Nucleus accumbens (tissue), 56 donors: ENCODE measurements at places on chromosomes 13 and 19.

GRCh38 chr13:30354493-30355383 is 47.4 kb upstream of the KATNAL1 start:
- DNase-seq, result no peak

DNA sequence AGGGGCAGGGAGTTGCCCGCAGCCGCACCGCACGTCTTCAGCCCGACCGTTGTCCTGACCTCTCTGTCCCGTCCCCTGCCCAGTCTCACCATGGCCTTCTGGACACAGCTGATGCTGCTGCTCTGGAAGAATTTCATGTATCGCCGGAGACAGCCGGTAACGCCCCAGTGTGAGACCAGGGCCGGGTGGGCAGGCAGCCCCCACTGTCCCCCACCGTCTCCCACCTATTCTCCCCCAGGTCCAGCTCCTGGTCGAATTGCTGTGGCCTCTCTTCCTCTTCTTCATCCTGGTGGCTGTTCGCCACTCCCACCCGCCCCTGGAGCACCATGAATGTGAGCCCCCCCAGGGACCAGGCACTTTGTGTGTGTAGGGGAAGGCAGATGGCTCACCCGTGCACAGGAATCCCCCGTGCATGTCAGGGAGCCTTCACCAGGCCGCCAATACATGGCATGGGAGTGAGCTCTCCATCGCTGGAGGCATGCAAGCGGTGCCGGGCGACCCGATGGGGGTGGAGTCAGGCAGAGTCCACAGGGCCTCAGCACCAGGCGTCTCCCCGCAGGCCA is 1.4 kb downstream of the ABCA7 start:
- no peak for DNase-seq

GRCh38 chr13:20170921-20171320 is 10.1 kb upstream of the GJA3 start:
- DNase-seq, result no peak

DNA sequence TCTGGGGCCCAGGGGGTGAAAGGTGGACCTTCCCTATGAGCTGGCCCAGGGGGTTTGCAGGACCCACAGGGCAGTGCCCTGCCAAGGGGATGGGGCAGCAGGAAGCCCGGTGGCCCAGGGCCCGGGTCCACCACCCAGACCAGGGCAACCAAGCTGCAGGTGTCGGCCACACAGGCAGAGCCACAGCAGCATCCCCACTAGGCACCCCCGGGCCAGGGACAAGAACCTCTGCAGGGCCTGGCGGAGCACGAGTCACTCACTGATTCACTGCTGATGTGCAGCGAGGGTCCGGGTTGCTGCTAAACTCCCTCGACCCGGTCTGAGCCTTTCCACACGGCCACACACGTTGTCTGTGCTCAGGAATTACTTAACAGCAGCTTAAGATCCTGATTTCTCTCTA is 8.8 kb downstream of the FZR1 start:
- no peak for DNase-seq

DNA sequence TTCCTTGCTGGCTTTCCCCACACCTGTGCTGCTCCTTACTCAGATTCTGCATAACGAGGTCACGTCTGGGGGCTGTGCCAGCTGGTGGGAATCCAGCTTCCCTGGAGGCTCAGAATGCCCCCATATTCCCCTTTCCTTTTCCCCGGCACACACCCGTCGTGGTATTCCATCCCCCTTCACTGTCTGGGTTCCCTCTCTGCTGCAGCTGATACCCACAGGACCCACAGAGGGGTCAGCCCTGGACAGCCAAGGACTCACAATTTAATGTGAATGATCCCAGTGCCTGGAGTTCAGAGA is 4.2 kb upstream of the MYH14 start:
- DNase-seq, result no peak

DNA sequence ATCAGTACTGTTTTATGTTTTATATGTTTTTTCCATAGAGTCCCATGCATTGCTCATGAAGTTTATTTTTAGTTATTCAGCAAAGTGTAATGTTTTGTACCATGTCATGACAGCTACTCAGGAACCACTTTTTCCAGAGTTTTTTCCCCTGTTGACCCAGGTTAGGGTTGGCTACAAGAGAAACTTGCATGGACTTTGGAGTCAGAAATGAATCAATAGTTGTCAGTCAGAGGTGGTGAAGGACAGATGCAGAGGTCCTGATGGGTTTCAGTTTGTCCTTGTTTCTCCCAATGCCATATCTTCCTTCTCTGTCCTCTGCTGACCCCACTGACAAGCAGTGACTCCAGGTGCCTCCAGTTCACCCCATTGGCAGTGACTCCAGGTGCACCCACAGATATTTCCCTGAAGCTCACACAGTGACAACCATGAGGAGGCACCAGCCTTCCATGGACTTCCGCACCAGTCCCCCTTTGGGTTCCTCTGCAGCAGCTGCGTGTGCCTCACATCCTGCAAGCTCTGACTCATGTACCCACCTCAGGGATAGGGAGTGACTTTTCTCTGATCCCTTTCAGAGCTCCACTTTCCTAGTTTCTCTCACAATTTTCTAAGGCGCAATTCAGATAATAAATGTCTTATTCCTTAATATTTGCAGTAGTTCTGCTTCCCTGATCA is 92.1 kb downstream of the AKAP11 start:
- no peak for DNase-seq

GRCh38 chr13:35592457-35592856 is 116.0 kb upstream of the MAB21L1 start:
- no peak for DNase-seq

DNA sequence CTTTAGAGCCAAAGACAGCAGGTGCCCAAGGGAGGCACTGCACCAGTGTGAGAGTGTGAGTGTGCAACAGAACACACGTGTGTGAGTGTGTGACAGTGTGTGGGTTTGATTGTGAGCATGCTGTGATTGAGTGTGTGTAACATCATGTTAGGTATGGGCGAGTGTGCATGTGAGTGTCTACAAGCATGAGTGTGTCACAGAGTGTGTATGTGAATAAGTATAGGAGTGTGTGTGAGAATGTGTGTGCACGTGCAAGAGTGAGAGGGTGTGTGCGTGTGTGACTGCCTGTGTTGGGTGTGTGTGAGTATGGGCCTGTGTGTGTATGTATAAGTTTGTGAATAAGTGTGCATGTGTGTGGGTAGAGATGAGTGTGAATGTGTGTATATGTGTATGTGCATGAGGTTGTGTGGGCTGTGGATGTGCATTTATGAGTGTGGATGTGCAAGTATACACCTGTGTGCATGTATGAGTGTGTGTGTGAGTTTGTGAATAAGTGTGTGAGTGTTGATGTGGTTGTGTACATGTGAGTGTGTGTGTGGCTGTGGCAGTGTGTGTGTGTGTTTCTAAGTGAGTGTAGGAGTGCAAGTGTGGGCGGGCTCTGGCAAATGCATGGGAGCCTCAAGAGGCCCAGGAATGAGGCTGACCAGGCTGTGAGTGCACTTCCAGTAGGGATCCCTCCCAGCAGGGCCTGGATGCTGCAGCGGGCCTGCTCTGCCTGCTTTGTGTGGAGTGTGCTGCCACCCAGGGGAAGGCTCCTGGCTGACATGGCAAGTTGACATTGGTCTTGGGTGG is 198.4 kb downstream of the COL4A1 start:
- DNase-seq, result peak; percentile 63

DNA sequence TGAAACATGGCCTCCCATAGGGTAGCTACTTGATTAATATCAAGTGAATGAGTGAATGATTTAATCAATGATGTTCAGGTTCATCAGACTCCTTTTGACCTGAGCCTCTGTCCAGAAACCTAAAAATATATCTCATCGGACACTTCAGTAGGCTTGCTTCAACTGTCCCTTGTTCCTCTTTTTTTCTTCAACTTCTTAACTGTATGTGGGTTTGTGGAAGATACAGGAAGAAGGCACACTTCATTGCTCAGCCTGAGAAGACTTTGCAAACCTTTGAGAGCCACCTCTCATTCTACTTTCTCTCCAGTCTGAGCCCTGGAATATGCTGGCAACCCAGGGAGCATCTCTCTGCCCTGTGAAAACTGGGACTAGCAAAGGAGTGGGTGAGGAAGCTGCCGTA is 557.0 kb downstream of the FGF9 start:
- DNase-seq, result no peak

GRCh38 chr13:97140611-97141010 is 81.5 kb upstream of the MBNL2 start:
- no peak for DNase-seq

GRCh38 chr13:33261387-33262061 is 24.0 kb downstream of the STARD13 start:
- DNase-seq, result no peak

DNA sequence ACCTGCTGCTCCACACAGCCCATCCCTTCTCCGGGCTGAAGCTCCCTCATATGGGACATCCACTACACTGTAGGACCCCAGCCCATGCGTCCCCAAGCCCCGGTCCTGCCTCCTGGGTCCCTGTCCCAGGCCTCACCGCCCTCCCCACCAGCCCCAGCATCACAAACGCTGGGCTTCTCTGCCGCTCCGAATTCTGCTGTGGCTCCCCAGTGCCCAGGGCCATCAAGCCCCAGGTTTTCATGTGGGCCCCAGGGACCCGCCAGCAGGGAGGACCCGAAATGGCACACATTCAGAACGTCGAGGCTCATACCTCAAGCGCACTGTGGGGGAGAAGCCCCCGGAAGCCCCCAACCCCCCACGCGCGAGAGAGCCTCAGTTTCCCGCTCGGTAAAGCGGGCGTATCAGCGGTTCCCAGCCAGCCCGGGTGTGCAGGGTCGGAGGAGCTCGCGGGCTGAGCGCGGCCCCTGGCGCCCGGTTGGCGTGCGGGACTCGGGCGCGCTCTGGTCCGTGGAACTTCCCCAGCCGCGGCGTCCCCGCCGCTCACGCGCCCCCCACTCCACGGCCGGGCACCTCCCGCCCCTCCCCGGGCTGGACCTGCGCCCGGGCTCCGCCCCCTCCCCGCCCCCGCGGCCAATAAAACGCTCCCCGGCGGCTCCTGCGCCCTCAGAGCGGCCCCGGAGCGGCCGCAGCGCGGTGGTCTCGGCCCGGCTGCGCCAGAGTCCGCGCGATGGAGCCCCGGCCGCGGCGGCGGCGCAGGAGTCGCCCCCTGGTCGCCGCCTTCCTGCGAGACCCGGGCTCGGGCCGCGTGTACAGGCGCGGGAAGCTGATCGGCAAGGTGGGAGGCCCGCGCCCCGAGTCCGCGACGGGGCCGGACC is at the start of gene PLK5:
TSS of gene PLK5 (plus strand) at position 666 of the 875 bp plus-strand sequence. CDS start 2,920 bp downstream, outside the sequence.
- no peak for DNase-seq

DNA sequence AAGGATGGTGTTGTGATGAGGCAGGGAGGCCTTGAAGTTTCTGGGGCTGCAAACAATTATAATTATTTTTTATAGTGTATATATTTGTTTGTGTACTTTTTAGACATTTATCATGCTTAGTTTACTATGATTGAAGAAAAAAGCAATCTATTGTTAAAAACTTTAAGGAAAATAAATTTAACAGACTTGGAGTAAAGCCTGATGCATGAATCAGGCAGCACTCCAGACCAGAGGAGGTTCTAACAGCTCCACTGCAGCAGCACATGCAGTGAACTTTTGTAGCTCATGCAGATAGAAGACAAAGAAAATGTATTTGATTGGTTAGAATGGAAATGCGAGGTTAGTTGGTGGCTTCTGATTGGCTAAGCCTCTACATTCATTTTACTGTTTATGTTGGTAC is 36.8 kb upstream of the PABPC3 start:
- no peak for DNase-seq

DNA sequence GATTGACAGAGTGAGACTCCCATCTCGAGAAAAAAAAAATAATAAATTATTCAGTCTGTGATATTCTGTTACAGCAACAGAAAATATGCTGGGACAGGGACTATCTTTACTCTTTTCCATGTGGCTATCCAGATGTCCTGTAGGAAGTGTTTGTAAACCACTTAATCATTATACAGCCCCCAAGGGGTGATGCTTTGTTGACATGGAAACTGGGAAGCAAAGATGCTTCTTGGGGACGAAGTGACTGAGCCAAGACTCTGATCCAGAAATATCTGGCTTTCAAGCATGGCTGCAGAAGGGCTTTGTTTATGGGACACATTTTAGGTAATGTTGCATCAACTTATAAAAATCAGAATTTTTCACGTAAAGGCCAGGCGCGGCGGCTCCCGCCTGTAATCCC is 5.4 kb downstream of the ZNF8 start:
- DNase-seq, result no peak

GRCh38 chr19:38288123-38288855 is 15.8 kb upstream of the C19orf33 start:
- no peak for DNase-seq

- no peak for DNase-seq
Measured at GRCh38 chr19:4198467-4199126, 16.1 kb downstream of the ANKRD24 start.

DNA sequence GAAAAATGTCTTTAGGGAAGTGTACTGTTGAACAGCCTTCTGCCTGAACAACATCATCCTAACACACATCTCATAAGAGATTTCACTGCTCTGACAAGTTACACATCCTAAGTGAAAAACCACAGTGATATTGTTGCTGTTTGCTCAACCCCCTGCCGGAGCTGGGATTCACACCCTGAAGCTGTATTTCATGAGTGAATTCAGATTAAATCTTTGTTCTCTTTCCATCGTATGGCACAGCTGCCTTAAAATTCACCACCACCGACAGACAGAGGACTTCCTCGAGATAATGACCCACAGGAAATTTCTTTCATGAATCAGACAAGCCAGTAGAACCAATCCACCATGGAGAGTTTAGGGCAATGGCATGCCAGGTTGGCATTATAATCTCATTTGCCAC is 280.8 kb downstream of the DCT start:
- no peak for DNase-seq

GRCh38 chr19:3825286-3825956 is 39.2 kb upstream of the MATK start:
- no peak for DNase-seq

DNA sequence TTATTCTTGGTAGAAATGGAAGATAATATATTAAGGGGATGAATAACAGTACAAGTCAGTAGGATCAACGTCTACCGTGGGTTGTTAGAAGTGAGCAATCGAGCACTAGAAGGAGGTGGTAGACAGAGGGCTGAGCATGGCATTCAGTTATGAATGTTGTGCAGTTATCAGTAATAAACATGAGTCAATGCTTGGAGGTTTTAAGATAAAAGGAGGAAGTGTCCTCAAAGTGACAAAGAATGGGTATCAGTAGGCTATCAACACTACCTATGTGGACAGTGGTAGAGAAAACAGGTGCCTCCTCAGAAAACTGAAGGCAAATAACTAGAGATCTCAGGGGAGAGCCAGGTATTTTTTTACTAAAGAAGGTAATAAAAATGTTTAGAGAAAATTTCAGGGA is 1607.0 kb downstream of the PCDH9 start:
- no peak for DNase-seq

DNA sequence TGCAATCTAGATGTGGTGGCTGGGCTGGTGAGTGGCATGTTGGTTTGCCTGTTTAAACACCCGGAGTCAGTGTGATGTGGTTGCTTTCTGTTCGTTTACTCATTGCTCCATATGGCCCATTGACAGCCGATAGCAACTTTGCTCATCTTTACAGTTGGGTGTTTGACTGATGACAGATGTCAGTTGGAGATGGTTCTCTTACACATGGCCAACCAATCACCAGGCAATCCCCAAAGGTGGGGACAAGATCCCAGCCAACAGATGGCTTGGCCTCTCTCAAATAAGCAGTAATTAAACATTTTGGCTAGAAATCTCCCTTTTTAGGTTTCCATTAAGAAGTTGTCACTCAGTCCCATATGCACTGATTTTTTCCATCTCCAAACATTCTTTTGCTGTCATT is 497.1 kb upstream of the ARGLU1 start:
- no peak for DNase-seq
